Daoy (cell line): ENCODE measurements at places on chromosomes 3 and 15.
A peak's percentile ranks its signal among the peaks of the same experiment; 100 is the strongest.

DNA sequence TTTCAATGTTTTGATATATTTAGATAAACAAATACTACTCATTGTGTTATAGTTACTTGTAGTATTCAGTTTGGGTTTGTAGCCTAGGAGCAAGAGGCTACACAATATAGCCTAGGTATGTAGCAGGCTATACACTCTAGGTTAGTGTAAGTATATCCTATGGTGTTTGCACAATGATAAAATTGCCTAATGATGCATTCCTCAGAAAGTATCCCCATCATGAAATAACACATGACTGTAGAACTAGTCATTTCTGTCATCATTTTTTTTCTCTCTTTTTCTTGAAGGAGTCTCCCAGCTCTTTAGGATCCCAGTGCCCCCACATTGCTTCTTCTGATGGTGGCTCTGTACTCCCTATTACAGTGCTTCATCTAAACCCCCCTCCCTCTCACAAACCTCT, 157.7 kb upstream of the CADPS start:
- DNase-seq = no peak

GRCh38 chr3:25142609-25143355, 285.3 kb upstream of the RARB start:
- no peak for DNase-seq

DNA sequence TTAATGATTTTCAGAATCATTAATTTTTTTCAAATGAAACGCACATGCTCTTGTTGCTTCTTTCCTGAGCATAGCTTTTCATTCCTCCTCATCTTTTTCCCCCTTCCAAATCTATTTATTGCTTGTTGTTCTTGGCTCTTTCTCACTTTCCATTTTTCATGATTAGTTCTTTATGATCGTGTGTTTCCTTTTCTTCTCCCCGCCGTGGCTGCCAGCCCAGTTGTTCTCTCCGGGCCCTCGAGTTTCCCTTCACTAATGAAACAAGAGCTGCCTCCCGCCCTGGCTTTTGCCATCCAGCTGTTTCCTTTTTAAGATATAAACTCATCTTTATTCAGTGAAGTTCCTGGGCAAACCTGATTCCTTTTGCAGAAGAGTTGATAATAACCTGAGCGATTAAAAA, 170.2 kb upstream of the NR2F2 start:
- DNase-seq = peak; percentile 20

- peak; percentile 86 for DNase-seq
Measured at GRCh38 chr3:134483195-134483900, 2.4 kb downstream of the ANAPC13 start.

- no peak for DNase-seq
Measured at GRCh38 chr15:74434263-74435136, 742 bp upstream of the SEMA7A start.

DNA sequence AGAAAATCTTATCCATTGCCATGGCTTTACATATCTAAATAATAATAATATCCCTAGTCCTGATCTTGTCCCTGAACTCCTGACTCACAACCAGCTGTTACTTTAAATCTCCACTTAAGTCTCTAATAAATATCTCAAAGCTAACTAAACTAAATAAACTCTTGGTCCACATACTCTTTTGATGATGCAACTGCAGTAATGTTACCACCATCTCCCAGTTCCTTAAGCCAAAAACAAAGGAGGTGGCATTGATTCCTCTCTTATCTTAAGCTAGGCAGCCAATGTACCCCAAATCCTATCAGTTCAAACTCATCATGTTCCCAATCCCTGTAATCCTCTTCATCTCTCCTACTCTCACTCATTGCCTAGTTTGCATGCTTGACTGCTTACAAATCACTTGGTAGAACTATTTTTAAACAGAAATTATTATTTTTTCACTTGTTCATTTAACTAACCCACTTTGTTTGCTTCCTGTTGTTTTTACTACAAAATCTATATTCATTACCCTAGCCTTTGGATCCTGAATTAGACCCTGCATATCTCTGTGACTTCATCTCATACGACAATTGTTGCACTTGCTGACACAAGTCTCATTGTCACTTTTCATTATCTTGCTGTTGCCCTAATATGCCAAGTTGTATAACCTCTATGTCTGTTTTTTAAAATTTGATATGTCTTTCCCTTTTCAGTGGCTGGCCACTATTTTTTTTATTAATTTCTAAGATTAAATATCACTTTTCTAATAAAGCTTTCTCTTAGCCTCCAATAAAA, 462.2 kb downstream of the ZPLD1 start:
- DNase-seq = no peak

DNA sequence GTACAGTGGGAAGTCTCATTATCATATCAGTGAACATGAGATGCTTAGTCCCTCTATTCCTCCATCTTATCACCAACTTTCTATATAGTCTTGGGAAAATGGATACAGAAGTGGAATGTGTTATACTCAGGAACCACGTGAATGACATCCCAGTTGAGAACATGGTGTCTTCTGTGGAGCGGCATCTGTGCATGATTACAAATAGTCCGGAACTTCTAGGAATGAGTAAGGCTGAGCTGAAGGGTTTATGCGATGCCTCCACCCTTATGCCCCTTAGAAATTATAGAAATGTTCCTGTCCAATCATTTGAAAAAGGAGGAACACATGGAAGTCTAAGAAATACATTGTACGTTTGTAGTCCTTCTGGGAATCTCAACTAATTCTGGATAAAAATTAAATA, 64.8 kb upstream of the TMEM108 start:
- no peak for DNase-seq

DNA sequence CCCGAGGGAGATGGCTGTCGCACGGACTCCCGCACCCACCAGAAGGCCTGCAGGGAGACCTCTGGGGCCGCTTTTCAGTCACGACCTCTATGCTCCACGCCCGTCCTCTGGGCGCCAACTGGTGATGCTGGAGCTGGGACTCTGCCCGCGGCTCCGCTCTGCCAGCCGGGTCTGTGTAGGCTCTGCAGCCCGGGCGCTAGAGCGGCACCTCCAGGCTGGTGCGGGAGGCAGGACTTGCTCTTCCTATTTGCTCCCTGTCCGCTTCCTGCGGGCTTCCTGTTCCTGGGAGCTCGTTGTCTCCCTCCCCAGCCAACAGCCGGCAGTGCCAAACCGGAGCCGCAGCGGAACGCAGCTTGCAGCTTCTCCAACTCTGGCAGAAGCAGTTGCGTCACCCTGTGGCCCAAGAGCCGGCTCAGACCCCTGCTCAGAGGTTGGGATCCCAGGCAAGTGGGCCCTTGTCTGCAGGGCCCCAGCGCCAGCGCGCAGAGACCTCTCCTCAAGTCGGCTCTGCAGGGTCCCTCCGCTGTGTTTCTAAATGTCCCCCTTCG, 285.9 kb downstream of the XXYLT1 start:
- no peak for DNase-seq

DNA sequence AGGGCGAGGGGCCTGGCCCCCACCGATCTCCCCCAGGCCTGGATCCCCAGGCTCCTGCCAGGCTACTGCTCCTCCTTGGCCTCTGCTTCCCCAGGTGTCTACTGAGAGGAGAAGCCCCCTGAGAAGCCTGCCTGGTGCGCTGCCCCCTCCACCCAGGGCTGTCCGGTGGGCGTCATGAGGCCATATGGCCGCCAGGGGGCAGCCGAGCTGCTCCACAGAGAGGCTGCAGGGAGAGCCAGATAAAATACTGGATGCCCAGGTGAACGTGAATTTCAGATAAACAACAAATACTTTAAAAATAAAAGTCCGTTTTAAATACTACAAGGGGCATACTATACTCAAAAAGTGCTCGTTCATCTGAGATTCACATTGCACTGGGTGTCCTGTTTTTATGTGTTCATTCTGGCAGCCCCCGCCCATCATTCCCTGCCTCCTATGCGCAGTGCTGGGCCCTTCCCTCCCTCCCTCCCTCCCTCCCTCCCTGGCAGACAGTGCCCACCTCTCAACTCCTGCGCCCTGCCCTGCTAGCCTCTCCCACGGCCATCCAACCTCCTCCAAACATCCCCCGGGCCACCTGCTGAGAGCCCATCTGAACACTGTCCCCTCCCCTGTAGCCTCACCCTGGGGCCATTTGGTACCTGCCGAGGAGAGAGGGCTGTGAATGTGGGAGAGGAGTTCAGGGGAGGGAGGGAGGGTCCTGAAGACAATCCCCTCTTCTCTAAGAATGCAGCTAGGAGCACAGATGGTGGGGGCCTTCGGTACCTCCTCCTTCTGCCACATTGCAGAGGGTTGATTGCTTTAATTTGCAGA, 29.6 kb downstream of the PSTPIP1 start:
- DNase-seq = peak; percentile 58
